ENCODE measurements at places on chromosomes 6 and 20. TPM values are rescaled to one million over a fixed set of nuclear protein-coding genes. Genes with fewer than 3 reads are reported as not detected.

Gene BTNL2
- not detected for total RNA-seq

Gene FAM184A
- 0.47 TPM for total RNA-seq

Gene SNAP25
- not detected for total RNA-seq

Gene JPH2
- total RNA-seq = 76.6 TPM

GRCh38 chr20:3693376-3693775 is 11.6 kb upstream of the ADAM33 start:
- no peaks in the 10 kb centered on the region for H3K4me1 ChIP-seq
- no peaks in the 10 kb centered on the region for H3K36me3 ChIP-seq
- no peaks in the 10 kb centered on the region for H3K27me3 ChIP-seq
- DNase-seq = no peak
- H3K4me3 ChIP-seq = no peak overlapping the region

- no peak overlapping the region for H3K4me3 ChIP-seq
- no peaks in the 10 kb centered on the region for H3K36me3 ChIP-seq
- no peak for DNase-seq
- no peaks in the 10 kb centered on the region for H3K27me3 ChIP-seq
These were observed 713.0 kb downstream of the EPM2A start for GRCh38 chr6:145022199-145022796.

- H3K4me1 ChIP-seq = peaks cover 97% of the 10 kb centered on the region
- no peaks in the 10 kb centered on the region for H3K36me3 ChIP-seq
- no peaks in the 10 kb centered on the region for H3K27me3 ChIP-seq
- DNase-seq = no peak
- peak overlapping the region; percentile 81 for H3K27ac ChIP-seq
- no peak overlapping the region for H3K4me3 ChIP-seq
These were observed 123.8 kb downstream of the QKI start for GRCh38 chr6:163538331-163538730.

GRCh38 chr20:38645980-38646858 is 44.6 kb downstream of the ARHGAP40 start:
- peaks cover 3% of the 10 kb centered on the region for H3K4me1 ChIP-seq
- H3K27me3 ChIP-seq = no peaks in the 10 kb centered on the region
- H3K36me3 ChIP-seq = no peaks in the 10 kb centered on the region
- H3K4me3 ChIP-seq = peak overlapping the region; percentile 39

- no peak within 1 kb of the TSS for H3K27ac ChIP-seq
- peak within 1 kb of the TSS; percentile 45 for H3K4me3 ChIP-seq
- no peaks in the 10 kb centered on the region for H3K36me3 ChIP-seq
- H3K27me3 ChIP-seq = peaks cover 39% of the 10 kb centered on the region
- no peaks in the 10 kb centered on the region for H3K4me1 ChIP-seq
- DNase-seq = peak; percentile 39
These were observed at the start of gene RIMS1 for GRCh38 chr6:71886184-71887005. TSS of gene RIMS1 (plus strand) at chr6:71886550. CDS start at chr6:71887024, 474 bp downstream.

DNA sequence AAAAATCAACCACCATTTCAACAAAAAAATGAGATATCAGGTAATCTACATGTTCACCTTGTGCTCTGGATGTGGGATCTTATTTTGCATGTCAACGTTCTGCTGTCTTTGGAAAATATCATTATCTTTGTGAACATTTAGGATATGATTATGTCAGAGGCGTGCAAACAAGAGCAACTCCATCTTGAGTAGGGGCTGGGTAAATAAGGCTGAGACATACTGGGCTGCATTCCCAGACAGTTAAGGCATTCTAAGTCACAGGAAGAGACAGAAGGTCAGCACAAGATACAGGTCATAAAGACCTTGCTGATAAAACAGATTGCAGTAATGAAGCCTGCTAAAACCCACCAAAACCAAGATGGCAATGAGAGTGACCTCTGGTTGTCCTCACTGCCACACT is 28.8 kb upstream of the ZBTB24 start:
- H3K27ac ChIP-seq = no peak overlapping the region
- no peaks in the 10 kb centered on the region for H3K36me3 ChIP-seq
- DNase-seq = no peak
- no peaks in the 10 kb centered on the region for H3K27me3 ChIP-seq

DNA sequence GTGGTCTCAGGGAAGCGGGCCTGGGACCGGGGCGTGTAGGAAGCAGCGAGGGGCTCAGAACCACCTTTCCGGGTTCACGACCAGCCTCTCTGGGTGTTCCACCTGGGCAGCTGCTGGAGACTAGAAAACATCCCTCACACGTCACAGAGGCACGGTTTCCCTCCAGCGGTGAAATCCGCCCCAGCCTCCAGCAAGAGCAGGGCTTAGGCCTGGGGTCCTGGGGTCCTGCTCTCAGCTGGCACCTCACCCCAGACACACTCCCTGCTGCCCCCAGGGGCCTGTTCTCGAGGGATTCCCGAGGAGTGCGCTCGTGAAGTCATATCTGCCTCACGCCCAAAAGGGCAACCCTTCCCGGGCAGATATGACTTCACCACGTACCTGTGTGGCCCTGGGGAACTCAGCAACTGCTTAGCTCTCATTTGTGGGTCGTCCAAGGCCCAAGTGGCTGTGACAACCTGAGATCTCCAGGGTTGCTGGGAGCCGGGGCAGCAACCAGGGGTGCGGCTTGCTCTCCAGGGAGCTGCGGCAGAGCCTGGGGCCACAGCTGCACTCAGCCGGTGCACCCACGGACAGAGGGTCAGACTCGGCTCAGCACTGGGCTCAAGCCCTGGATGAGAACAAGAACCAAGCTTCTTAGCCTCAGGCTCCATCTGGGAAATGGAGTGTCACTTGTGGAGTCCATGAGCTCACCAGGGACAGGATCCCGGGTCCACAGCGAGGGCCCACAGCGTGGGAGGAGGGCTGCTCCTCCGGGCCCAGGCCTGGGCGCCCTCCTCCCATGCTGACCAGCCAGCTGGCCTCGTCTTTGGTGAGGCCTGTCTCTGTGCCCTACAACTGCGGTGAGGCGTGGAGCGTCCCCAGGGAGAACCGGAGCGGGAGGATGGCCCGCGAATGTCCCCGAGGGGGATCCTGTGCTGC is 661 bp downstream of the FNDC11 start:
- no peaks in the 10 kb centered on the region for H3K4me1 ChIP-seq
- H3K27ac ChIP-seq = no peak overlapping the region
- peaks cover 17% of the 10 kb centered on the region for H3K27me3 ChIP-seq
